Left colon (tissue), 2 donors: ENCODE measurements at places on chromosomes 5 and 9. TPM values are rescaled to one million over a fixed set of nuclear protein-coding genes. Genes with fewer than 3 reads are reported as not detected.

FOXD4L3 gene
- total RNA-seq, result not detected

SPATA31E1 gene
- not detected for total RNA-seq

- DNase-seq, result no peak
Observed at GRCh38 chr5:163916861-163917260, 411.4 kb downstream of the MAT2B start.

GRCh38 chr5:168753691-168754254, 174.6 kb upstream of the PANK3 start:
- no peak for DNase-seq
